ENCODE measurements at places on chromosomes 1 and 21.

DNA sequence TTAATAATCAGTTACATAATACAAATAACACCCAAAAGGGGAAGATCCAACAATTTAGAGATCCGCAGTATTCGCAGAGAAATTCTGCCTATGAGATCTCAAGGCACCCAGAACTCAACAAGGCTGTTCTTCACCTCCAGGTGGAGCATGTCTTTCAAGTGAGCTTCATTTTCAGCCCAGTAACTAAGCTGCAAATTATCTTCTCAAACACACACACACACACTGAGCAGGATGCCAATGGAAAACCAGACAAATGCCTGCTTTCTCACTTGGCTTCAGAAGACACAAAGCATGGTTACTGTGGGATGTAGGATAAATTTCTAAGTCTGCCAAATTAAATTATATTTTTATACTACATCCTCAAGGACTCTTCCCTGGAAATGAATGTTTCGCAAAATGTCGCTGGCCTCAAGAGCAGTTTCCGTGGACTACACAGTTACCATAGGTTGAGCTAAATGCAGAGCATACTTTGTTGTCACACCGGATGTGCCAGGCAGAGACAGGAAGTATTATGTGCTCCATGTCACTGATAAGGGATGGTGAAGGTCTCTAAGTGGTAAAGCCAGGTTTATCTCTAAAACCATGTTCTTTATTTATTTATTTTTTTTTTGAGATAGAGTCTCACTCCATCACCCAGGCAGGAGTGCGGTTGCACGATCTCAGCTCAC, 30.3 kb downstream of the UBR4 start:
- peak; percentile 11 for DNase-seq

DNA sequence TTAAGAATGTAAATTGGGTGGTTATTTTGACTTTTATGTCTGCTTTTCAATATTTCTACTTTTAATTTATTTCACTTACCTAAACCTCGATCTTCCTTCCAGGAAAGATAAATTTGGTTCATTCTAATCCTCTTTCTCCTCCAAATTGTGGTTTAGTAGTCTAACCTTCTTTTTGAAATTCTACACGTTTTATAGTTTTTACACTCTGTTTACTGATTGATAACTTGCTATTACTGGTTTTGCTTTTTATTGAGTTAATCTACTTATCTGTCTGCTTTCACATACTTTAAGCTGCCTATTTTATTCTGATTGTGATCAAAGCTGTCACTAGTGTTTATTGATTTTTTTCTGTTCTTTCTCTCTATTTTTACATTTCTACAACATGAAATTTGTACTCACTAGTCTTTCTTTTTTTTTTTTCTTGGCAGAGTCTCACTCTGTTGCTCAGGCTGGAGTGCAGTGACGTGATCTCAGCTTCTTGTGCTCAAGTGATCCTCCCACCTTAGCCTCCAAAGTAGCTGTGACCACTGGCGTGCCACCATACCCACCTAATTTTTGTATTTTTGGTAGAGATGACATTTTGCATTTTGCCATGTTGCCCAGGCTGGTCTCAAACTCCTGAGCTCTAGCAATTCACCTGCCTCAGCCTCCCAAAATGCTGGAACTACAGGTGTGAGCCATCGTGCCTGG, 27.9 kb upstream of the ERRFI1 start:
- DNase-seq = no peak

DNA sequence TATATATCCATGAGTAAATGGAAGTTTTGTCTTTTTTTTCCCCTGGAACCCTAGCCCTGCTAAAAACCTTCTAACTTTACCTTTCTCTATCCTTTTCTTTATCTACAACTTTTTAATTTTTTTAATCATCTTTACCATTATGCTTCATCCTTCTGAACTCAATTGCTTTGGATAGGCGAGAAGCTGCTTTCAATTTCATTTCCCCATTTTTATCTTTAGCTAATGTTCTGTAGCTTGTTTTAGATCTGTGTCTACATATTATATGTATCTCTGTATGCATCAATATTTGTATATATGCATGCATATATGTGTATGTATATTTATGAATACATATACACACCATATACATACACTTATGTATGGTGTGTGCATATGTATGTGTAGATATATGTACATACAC, 57.4 kb downstream of the PTPRC start:
- DNase-seq = no peak

DNA sequence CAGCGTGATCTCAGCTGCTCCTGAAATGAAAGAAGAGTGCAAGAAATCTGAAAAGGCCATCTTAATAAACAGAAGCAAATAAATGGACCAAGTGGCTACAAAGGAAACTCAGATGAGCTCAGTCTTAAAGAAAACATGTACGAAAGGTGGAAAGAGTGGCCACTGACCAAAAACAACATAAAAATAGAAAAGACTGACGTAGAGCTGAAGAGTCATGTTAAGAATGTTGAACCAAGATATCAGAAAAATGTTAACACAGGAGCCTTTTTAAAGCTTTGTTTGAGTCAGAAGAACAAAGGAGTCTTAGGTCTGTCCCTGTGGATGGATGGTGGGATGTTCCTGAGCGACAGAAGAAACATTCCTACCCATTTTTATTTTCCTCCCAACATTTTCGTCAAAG, 30.8 kb upstream of the ZNF648 start:
- DNase-seq = no peak

DNA sequence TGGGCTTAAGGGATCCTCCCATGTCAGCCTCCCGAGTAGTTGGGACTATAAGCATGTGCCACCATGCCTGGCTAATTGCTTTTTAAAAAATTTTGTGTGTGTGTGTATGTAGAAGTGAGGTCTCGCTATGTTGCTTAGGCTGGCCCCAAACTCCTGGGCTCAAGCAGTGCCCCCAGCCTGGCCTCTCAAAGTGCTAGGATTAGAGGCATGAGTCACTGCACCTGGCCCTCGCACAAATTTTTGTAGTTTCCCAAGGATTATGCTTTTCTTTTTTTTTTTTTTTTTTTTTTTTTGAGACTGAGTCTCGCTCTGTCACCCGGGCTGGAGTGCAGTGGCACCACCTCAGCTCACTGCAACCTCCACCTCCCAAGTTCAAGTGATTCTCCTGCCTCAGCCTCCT, 144.4 kb upstream of the HNRNPU start:
- DNase-seq = peak; percentile 60

- DNase-seq = no peak
Measured at GRCh38 chr1:7538849-7539768, 232.0 kb upstream of the VAMP3 start.

DNA sequence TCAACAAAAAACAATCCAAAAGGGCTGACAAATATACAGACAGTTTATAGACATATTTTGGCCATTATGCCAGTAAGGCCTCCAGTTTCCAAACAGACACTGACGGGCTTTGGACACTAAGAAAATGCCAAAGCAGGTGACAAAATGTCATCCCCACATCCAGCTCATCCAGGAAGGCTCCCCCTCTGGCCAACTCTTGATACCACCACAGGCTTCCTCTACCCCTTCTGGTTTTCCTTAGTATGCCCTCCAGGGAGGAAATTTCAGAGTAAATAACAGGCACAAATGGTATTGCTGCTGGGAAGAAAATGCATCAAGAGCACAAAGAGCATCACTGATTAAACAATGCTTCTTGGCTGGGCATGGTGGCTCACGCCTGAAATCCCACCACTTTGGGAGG, 225.3 kb downstream of the VAV3 start:
- DNase-seq = no peak

DNA sequence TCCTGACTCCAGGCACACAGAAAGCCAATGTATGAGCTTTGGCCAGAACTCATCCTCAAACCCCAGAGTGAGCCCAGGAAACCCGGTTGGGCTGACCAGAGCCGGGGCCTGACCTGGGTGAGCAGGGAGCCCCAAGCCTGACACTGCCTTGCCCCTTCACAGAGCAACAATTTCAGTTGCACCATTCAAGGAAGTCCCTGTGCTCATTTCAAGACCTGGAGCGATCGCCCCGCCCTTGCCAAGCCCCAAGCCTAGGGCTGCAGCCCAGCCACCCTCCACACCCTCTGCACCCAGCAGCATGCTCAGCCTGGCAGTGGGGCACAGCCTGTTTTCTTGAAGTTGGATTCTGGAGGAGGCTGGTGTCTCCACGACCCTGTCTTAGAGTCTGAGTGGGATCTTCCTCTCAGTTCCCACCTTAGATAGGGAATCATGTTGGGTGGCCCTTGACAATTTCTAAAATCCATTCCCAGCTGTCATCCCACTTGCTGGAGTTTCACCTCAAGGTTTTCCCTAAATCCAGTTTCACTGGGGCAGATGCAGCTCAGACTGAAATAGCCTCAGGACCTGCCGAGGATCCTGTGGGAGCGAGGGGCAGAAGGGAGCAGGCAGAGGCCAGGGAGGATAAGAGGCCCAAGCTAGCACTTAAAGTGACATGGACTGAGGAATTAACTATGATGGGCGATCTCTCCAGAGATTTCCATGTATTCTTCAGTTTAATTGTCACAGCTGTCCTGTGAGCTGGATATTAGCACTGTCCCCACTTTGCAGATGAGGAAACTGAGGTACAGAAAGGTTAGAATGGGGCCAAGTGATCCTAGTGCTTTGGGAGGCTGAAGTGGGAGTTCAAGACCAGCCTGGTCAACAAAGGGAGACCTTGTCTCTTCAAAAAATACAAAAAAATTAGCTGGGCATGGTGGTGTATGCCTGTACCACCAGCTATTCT, 2.5 kb downstream of the NBL1 start:
- no peak for DNase-seq

DNA sequence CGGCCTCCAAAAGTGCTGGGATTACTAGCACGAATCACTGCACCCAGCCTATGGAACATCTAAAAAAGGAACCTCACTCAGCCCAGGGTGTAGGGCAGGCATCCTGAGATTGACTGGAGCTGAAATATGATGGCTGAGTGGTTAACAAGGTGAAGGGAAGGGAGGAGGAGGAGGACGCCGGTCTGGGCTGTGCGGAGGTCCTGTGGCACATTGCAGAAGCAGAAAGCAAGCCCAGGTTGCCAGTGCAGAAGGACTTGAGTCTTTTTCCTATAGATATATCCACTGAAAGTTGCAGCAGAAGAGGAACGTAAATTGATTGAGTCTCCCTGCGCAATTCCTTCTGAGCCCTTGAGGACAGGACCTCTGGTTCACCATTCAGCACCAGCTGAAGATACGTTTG, 1.5 kb upstream of the KIF17 start:
- DNase-seq = no peak

DNA sequence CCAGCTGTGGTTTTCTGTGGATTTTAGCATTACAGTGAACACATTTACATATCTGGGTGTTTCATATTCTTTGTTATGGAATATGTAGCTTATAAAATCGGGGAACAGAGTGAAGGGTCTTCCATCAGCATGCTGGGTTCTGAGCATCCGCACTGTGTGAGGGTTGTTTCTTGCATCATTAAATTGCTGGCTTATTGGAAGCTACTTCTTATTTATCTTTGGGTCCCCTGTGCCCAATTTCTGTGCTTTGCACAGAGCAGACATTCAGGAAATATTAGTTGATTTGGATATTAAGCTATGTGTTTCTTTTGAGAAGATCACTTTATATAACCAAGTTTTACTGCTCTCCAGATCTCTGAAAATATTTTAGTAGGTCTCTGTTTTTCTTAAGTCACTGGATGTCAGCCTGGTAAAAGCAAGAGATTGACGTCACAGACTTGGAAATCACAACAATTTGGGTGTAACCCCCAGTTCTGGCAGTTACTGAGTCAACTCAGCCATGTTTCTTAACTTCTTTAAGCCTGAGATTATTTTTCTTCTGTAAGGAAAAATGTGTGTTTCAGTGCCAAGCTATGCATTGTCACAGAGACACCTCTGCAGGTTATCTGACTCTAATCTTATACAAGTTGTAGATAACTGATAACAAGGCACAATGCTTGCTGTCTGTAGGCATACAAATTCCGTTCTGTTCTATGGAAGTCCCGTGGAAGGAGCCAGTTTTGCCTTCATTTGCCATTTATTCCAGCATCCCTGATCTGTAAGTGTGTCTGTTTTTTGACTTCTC, 258.3 kb upstream of the KAZN start:
- DNase-seq = no peak

GRCh38 chr1:236030534-236030933, 34.4 kb downstream of the NID1 start:
- DNase-seq = peak; percentile 24

GRCh38 chr1:36824390-36824861, 209.9 kb downstream of the GRIK3 start:
- no peak for DNase-seq

- DNase-seq = no peak
Measured at GRCh38 chr1:118047006-118047649, 117.6 kb downstream of the WDR3 start.

DNA sequence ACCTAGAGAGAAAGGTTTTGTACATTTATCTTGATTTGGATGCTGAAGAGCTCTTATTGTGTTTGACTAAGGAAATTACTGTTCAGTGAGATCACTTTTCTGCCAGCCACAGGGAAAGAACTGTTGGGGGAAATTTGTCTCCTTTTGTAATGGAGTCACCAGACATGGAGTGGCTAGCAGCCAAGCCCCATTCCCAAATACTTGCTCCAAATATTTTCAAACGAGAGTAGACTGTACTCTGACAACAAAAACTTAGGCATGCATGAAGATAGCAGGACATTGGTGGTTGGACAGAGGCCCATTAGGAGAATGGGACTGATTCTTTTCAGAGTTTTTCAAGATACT, 21.1 kb downstream of the IPO9 start:
- peak; percentile 24 for DNase-seq

DNA sequence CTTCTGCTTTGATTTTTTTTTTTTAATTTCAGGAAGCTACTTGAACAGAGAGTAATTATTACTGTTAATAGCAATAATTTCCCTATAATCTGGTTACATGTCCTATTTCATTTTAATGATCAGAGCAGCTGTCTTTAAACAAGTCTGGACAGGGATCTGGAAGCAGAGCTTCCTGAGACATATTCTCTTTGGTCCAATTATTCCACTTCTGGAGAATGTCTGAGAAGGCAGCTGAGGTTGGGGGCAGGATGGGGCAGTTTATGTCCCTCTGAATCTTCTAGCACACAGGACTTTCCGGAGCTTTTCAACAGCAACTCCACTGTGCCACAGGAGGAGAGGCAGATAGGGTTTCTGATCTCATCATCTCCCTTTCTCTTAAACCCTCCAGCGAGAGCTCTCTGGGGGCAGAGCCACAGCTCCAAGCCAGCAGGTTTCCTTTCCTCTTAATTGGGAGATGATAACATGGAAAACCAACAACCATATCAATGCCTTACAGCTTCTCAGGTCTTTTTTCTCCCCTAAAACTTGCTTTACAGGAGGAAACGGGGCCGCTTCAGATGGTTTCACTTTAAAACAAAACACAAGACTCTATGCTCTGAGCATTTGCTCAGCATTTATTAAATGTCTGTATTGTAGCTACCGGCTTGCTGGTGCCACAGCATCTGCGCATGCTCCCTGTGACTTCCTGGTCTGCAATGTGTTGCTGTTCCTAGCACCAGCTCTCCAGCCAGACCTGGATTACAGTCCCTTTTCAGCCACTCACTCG, 425.7 kb upstream of the USP24 start:
- no peak for DNase-seq

DNA sequence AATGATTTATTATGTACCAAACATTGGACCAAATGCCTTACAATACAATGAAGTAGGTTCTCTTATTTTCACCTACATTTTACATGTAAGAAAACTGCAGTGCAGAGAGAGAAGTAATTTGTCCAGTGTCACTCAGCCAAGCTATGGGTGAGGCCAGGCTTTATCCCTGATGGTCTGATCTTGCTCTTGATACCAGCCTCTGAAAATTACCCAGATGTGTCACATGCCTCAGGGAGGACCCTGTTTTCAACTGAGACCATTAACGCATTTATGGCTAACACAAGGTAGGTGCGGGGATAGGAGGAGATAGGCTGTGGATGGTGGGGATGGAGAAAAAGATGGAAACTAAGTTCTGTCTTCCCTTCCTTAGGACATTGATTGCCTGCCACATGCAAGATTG, 56.9 kb downstream of the NGF start:
- DNase-seq = no peak

- no peak for DNase-seq
Measured at GRCh38 chr1:78045563-78045925, 222 bp upstream of the GIPC2 start.

Data from SJCRH30 (cell line).